ENCODE measurements at places on chromosomes 11 and 22.

- DNase-seq = no peak
These were observed 129.6 kb downstream of the BARX2 start for GRCh38 chr11:129505266-129505665.

DNA sequence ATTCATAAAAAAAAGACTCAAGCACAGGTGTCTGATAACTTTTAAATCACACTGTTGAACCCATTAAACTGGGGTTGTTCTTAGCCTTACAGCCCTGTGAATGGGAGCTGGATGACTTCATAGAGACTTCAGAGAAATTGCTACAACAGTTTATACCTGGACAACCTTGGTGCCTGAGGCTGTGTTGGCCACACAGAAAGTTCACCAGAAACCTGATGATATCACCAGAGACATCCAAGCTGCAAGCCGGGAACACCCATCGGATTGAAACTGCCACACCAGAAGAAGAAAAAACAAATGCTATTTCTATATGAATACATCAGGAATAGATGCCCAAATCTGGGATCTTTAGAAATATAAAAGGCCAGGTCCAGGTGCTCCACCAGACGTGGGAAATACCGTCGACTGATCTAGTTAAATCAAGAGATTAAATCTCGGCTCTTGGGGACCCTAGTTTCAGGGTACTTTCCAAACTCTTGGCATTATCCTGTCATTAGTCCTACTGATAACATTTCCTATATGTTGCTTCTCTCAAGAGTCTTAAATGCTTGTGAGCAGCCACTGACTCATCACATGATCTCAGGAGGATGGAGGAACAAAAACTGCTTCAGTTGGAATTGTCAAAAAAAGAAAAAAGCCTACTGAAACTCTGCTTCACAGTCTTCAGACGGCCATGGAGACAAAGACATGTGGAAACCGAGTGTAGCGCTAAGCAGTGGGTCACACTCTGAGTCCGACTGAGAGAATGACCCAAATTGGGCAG lies 28.6 kb upstream of the APOL5 start:
- DNase-seq = no peak

GRCh38 chr11:67282155-67282875 lies 6.8 kb upstream of the ANKRD13D start:
- no peak for DNase-seq

GRCh38 chr22:27972732-27973698 lies 54.0 kb upstream of the PITPNB start:
- no peak for DNase-seq

GRCh38 chr11:45810431-45811108 lies 5.6 kb downstream of the SLC35C1 start:
- DNase-seq = no peak

- no peak for DNase-seq
These were observed 172.6 kb downstream of the WNT11 start for GRCh38 chr11:76033699-76034098.

- DNase-seq = no peak
These were observed 1.1 kb downstream of the CAVIN3 start for GRCh38 chr11:6319001-6319703.

DNA sequence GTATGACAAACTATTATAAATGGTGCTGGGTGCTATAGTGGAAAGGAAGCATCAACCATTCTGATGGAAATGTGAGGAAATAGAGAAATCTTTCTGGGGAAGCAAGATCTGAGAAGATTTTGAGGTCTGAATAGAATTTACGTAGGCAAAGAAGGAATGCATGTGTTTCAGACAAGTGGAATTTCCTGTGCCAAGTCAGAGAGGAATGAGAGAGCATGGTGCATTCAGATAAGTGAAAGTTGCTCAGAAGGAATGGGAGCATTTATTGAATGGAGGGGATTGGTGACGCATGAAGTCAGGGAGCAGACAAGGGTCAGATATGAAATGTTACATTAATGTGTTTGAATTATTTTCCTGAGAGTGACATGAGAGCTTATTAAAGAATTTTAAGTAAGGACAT lies 725.5 kb downstream of the METTL15 start:
- DNase-seq = no peak

- no peak for DNase-seq
These were observed 40.7 kb downstream of the MYH9 start for GRCh38 chr22:36347094-36347493.

GRCh38 chr22:46770726-46771125 lies 8.3 kb downstream of the TBC1D22A start:
- peak; percentile 46 for DNase-seq

GRCh38 chr11:86948733-86949132 lies 6.5 kb downstream of the FZD4 start:
- DNase-seq = no peak

DNA sequence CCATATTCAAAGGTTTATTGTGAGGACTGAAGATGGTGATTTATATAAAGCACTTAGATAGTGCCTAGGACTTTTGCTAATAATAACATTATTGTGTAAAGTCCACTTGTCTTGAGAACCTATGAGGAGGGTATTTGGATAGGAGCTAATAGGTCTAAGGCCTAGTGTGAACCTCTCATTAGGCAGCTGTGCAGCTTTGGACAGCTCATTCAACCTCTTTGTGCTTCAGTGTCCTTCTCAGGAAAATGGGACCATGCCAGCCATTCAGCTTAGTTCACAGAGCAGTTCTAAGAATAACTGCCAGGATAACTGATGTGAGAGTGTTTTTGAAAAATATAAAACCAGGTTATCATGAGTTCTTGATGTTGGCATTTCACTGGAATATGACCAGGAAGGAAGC lies 56.2 kb downstream of the NAV2 start:
- no peak for DNase-seq

DNA sequence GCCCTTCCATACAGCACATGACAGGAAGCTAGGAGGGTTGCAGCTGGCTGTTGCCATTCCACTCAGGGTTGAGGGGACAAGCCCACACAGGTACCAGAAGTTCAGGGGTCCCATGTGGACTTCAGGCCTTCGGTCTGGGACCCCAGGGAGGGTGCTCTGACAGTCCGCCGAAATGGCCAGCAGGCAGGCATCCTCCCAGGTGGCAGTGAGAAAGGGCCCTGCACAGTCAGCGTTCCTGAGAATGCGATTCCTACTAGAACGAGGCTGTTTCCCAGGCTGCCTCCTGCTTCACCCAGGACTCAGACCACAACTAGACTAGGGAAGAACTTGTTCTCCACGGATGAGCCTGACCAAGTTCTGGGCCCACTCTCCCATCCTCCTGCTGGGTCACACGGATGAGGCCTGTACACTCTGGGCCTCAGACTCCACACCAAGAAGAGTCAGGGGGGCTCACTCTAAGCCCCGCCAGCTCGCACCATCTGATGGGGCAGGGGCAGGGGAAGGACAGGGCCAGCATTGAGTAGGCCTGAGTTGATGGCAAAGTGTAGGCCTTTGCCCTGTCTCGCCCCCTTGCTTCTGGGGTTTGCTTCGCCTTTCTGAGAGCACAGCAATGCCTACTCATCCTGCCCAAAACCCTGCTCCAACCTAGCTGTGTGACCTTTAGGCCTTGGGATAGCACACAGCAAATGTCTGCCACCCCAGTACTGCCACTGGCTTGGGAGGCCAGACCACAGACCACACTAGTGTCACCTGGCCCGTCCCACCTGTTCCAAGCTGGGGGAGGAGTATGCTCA lies 14.0 kb downstream of the KCNQ1OT1 start:
- DNase-seq = no peak

DNA sequence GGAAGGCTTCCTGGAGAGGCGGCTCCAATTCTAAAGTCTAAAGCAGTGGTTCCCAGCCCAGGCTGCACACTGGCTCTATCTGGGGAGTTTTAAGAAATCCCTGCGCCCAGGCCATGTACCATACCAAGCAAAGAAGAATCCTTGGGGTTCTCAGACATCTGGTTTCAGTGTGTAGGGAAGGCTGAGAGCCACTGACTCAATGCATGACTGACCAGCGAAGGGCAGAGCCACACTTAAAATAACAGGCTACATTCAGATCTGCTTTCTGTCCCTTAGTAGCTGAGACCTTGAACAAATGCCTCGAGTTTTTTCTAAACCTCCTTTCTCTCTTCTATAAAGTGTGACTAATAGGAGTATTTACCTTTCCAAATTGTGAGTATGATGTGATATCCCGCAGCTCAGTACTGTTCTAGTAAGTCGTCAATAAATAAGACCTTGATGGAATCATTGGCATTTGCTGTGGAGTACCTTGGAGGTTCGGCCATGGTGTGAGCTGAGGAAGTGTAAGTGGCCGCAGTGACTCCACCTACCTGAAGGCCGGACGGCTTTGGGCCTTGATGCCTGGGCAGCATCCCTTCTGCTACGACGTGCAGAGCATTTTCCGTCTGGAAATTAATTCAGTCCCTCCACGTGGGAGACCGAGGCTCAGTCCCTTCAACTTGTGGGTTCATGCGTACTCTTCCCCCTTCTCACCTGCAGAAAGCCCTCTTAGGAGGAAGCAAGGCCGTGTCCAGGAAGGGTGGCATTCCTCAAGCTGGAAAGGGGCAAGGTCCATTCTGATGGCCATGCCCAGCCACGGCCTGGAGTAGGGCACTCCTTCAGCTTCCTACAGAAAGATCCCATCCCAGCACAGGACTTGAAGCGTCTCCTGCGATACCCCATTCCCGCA lies 25.1 kb downstream of the GLB1L2 start:
- no peak for DNase-seq

- no peak for DNase-seq
These were observed 396.4 kb upstream of the CCDC90B start for GRCh38 chr11:83682611-83682973.

- no peak for DNase-seq
These were observed 10.5 kb downstream of the EMSY start for GRCh38 chr11:76455331-76455730.
